ENCODE measurements at places on chromosomes 4 and X.

- DNase-seq: no peak
Observed at GRCh38 chr4:19711871-19712270, 539.8 kb upstream of the SLIT2 start.

GRCh38 chr4:1381944-1382541, 24.2 kb downstream of the NKX1-1 start:
- DNase-seq: no peak

GRCh38 chr4:80336582-80336981, 1.1 kb downstream of the CFAP299 start:
- no peak for DNase-seq

- no peak for DNase-seq
Observed at GRCh38 chr4:82362565-82362964, 11.2 kb downstream of the HNRNPD start.

- DNase-seq: no peak
Observed at GRCh38 chr4:83272900-83273299, 11.7 kb downstream of the COQ2 start.

- DNase-seq: no peak
Observed at GRCh38 chrX:3094261-3094660, 53.0 kb downstream of the ARSF start.

- no peak for DNase-seq
Observed at GRCh38 chr4:86608757-86609375, 14.8 kb downstream of the PTPN13 start.

GRCh38 chr4:78592088-78592783, 40.7 kb downstream of the ANXA3 start:
- DNase-seq: no peak

Data from anterior cingulate cortex (tissue), 58 donors.